ENCODE measurements at places on chromosomes 11 and 22.
A peak's percentile ranks its signal among the peaks of the same experiment; 100 is the strongest.

GRCh38 chr22:46198274-46198673, 47.9 kb downstream of the PPARA start:
- no peak for DNase-seq

DNA sequence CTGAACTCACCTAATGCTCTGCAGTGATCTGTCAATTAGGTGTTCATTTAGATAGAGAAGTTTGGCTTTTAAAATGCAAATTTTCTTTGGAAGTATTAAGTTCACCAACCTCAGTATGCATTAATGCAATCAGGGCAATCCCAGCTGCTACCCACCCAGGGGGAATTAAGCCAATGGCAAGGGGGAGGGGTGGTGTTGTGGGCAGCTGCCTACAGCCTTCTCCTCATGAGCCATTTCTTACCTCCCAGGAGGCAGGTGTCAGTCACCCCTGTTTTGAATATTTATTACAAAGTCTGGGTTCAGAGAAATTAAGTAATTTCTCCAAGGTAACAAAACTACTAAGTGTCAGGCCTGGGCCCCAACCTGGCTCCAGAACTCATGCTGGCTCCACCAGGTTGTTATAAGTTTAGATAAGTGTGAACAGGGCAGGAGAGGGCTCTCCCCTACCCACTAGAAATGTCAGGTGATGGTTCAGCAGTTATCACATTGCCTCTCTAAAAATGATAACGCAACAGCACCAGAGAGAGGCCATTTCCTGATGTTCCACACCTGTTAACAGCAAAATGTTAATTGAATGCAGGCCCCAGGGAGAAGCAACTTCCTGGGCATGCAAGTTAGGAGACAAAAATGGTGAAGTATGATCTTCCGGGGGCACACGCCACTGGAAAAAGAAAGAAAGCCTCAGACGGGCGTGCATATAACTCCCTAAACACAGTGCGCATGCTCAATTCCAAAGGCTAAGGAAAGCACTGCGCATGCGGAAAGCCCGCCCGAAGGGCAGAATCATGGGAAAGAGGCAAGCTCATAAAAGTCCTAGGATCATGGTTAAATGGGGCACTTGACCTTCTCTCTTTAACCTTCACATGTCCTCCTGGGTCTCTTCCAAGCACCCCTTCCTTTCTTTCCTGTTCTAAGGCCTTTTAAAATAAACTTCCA, 35.4 kb upstream of the GNAZ start:
- no peak for DNase-seq

GRCh38 chr11:37502202-37502601, 904.2 kb upstream of the RAG2 start:
- DNase-seq: no peak

GRCh38 chr11:33737362-33737821, 1.2 kb upstream of the CD59 start:
- DNase-seq: no peak

GRCh38 chr22:26681395-26681821, 24.0 kb downstream of the MIAT start:
- no peak for DNase-seq

GRCh38 chr11:122100037-122100755, 15.8 kb downstream of the BLID start:
- DNase-seq: no peak

- DNase-seq: no peak
These were observed 20.9 kb downstream of the OOSP3 start for GRCh38 chr11:59899532-59899931.

GRCh38 chr11:30128269-30128932, 102.4 kb upstream of the FSHB start:
- DNase-seq: peak; percentile 9

DNA sequence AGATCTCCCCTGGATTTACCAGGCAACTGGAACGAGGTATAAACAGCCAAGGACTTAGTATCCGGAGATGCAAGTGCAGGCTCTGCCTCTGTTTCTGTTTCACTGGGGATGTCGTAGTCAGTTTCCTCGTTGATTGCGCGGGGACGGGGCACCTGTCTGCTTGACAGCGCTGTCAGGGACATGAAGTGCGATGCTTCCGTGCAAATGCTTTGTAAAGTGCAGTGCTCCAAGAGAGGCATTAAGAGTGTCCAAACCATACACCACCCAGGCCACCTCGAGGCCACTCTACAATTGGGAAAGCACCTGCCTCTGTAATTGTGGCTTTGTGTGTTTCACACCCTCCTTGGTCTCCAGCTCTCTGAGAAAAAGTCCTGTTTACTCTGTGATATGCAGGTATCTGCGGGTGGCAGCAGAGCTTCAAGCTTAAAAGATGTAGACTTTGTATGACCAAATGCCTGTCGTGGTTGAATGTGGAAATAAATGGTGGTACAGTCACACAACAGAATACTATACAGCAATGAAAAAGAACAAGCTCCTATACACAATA, 18.6 kb upstream of the CD5 start:
- peak; percentile 86 for DNase-seq

DNA sequence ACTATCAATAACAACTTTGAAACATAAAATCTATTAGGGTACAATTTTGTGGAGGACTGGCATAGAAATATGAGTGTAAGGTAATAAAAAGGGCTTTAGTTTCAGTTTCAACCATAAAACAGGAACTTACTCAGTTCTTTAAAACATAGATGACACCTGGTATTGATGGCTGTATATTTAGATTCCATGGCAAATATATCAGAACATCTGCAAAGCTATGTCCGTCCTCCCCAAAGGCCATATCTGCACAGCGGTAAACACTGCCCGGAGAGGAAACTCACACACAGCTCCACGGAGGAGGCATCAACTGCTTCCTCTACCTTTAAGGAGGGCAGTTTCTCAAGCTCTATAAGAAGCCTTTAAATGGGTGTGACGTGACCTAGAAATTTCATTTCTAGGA, 993.3 kb downstream of the BRD1 start:
- no peak for DNase-seq

- DNase-seq: no peak
These were observed 7.8 kb upstream of the ZC3H12C start for GRCh38 chr11:110085255-110085838.

GRCh38 chr11:128341280-128342248, 245.8 kb downstream of the ETS1 start:
- peak; percentile 87 for DNase-seq

DNA sequence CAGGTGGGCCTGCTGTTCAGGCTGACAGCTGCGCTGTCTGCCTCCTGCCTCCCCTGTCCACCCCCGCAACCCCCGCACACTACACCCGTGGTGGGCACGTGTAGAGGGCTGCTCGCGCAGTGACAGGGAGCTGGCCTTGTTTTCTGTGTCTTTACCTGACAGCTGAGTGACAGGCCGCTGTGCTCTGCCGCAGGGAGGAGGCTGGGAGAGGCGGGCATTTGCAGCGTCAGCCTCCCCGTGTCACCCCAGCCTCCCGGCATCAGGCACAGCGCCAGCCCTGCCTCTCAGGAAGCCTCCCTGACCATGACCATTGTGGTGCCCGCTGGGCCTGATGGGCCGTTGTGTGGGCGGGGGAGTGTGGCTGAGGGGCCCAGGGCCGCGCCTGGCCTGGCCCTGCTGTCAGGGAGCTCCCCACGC, 32.0 kb upstream of the RELT start:
- DNase-seq: no peak

DNA sequence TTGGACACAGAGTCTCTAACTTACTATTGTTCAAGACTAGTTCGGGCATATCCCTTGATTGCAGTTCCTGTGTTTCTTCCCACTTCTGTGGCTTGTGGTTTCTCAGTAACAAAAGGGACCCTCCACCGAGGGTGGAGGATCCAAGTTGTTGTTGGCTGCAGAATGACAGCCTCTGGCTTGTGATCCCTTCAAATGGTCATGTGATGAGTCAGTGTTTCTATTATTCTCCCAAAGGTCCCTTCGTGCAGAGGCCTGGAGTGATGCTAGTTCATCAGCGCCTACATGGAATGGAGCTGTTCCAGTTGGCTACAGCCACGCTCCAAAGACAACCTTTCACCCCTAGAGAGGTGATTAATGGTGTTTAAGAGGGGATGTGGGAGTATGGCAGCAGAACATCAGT, 2.6 kb upstream of the VWCE start:
- DNase-seq: no peak

- DNase-seq: no peak
These were observed 110.9 kb downstream of the NTM start for GRCh38 chr11:131481303-131481702.

GRCh38 chr22:21984793-21985192, 2.2 kb upstream of the TOP3B start:
- DNase-seq: no peak

DNA sequence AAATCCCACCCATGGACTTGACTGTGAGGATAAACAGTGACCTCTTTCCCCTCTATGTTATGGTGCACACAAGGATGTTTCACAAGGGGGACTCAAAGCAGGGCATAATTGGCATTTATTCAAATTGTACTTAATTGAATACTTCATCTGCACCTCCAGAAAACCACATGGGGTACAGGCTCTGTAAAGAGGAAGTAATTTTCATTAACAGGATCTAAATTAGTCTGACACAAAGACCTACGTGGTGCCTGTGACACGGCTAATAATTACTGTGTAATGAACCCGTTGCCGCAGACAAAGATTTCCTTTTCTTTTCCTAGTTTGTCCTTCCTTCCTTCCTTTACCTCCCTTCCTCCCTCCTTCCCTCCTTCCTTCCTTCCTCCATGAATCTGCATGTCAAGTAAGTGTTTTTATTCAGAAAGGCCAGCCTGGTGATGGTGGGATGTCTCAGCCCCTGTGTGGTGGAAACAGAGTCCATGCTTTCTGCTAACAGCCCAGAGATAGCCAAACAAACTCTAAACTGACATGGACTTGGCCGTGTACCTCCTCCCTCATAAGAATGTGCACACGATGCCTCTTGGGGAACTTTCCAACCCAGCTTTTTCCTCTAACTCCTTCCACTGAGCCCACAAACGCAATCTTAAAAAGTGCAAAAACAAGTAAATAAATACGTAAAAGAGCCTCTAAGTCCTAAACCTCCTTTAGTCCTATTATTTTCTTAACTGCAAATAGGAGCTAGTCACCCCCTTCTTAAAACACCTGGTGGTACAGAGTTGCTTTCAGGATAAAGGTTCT, 118.8 kb downstream of the INSC start:
- no peak for DNase-seq

- DNase-seq: no peak
These were observed 104.3 kb downstream of the RRAS2 start for GRCh38 chr11:14254533-14255237.

- no peak for DNase-seq
These were observed 1.0 kb downstream of the TMEM151A start for GRCh38 chr11:66292543-66293332.

- DNase-seq: peak; percentile 16
These were observed 14.4 kb downstream of the YWHAH start for GRCh38 chr22:31958625-31959239.

DNA sequence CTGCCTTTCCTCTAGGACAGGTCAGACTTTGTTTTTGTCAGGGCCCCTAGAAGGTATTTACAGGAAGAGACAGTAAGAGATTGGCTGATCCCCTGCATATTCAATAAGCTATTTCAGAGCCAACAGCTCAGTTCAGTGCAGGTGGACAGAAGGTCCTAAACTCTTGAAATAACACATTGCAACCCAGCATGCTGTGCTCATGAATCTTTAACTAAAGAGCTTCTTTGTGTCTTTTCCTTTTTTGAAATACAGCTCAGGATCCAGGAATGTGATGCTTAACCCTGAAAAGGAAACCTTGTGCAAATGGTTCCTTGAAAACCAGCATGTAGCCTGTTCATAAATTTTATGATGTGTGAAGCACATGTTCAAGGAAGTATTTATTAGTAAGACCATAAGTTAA, 43.9 kb downstream of the BBOX1 start:
- DNase-seq: no peak

- no peak for DNase-seq
These were observed 19.2 kb downstream of the LRRC55 start for GRCh38 chr11:57200917-57201316.

DNA sequence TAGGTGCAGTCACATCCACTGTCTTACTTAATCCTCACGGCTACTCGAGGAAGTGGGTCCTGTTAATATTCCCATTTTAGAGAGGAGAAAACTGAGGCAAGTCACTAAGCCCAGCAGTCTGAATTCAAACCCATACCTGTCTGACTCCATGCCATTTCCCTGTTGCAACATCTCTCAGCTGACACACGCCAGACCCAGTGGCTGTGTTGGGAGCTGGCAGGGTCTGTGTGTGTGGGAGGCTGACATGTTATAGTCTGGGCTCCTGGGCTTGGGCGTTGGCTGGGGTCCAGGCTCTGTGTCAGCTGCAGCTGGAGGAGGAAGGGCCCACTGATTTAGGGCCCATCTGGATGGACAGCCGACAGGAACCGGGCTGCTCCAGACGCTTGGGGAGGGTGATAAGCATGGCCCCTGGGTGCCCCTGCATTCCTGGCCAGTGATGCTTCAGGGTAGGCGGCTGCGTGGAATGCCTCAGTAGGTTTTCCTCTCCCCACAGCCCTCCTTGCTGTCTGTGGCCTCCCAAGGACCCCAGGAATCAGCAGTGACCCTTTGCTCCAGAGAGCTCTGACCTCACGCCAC, 562.5 kb downstream of the MN1 start:
- no peak for DNase-seq

GRCh38 chr11:125165111-125165842, 726 bp downstream of the PKNOX2 start:
- DNase-seq: no peak

DNA sequence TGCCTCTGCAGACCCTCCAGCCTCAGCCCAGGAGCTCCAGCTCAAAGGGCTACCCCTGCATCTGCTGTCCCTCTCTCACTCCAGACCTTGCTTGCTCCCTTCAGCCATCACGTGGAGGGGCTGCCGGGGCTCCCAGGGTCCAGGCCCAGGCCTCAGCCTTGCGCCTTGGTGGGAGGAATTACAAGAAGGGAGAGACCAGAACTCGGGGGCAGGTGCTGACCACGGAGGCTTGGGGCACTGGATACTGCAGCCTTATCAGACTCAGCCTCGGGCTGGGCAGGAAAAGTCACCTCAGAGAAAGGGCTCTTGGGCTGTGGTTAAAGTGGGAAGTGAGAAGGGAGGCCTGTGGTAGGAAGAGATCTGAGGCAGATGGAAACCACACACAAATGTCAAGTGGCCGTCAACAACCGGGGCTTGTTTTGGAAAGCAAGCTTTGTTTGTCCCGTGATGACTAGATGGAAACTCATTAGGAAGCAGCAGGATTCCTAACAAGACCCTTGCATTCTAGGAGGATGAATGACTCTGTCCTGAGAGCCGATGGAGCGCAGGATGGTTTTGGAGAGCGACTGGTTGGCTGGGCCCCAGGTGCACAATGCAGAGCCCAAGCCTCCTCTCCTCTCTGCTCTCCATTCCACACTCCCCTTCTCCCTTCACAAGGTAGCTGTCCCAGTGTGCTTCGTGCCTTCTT, 1321.7 kb downstream of the TBC1D22A start:
- no peak for DNase-seq

DNA sequence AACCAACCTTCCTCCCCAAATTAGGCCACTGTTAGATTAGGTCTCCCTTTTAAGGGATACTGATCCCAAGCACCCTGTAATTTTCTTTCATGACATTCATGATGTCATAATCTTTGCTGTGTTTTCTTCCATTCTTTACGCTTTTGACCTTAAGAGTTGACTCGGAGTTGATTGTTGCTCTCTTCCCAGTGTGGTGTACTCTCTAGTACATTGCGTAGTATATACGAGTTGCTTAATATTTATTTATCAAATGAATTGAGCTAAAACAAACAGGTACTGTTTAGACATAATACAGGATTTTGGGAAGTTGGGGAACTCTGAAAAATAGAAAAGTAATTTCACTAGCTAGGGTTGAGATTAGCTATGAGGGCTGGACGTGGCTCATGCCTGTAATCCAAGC, 49.8 kb downstream of the SVIP start:
- no peak for DNase-seq

Data from CD4-positive, alpha-beta T cell treated with Interleukin-4 for 1 hour (primary cell).